ENCODE measurements at places on chromosomes 13 and 19.
A peak's percentile ranks its signal among the peaks of the same experiment; 100 is the strongest.

GRCh38 chr19:47794526-47794925 is 9.8 kb downstream of the TPRX1 start:
- DNase-seq = no peak

DNA sequence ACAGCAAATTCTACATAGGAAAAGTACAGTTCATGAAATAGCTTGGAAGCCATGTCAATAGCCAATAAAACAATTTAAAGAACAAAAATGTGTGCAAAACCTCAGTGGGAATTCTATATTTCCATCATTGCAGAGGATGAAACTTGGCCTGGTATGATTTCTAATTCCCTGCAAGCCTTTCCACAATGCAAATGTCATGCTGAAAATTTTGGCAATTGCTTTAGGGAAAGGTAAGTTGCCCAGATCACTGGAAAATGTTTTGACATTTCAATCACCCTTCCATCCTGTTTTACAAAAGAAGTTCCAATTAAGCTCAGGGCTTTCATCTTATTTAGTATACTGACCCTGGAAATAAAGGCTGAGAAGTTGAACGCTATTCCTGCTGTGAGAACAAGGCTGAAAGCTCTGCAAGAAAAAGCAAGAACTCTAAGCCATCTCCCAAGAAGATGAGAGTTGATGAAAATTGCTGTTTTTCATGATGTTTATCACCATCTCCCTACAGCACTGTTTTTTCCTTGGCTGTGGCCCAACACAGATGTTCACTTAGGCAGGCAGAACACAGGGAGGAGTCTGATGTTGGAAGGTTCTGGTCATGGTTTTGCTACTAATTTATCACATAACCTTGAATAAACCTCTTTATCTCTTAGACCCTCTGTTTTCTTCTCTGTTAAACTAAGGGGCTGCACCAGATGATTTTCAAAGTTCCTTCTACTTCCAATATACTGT is 263.7 kb downstream of the KCTD12 start:
- DNase-seq = no peak

GRCh38 chr19:38841180-38841766 is 8.5 kb downstream of the HNRNPL start:
- DNase-seq = no peak

DNA sequence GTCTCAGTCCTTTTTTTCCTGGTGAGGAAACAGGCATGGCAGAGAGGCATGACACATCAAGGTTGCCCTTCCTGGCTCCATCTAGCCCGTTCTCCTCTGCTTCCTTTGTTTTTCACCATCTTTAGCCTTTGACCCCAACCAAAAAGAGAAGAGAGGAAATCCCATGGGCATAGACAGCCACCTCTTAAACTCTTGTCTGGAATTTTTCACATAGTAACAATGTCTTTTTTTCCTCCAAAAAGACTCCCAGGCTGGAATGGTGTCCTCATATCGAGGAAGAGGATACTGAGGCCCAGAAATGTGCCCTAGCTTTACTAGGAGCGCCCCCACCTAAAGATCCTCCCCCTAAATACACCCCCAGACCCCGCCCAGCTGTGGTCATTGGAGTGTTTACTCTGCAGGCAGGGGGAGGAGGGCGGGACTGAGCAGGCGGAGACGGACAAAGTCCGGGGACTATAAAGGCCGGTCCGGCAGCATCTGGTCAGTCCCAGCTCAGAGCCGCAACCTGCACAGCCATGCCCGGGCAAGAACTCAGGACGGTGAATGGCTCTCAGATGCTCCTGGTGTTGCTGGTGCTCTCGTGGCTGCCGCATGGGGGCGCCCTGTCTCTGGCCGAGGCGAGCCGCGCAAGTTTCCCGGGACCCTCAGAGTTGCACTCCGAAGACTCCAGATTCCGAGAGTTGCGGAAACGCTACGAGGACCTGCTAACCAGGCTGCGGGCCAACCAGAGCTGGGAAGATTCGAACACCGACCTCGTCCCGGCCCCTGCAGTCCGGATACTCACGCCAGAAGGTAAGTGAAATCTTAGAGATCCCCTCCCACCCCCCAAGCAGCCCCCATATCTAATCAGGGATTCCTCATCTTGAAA is at the start of gene GDF15:
GDF15 (plus strand) TSS at position 484 of the 868 bp plus-strand sequence; CDS start at position 516, 32 bp downstream.
- DNase-seq = no peak

- DNase-seq = peak; percentile 66
Observed at GRCh38 chr19:54464044-54464629, 559 bp upstream of the LENG9 start.

DNA sequence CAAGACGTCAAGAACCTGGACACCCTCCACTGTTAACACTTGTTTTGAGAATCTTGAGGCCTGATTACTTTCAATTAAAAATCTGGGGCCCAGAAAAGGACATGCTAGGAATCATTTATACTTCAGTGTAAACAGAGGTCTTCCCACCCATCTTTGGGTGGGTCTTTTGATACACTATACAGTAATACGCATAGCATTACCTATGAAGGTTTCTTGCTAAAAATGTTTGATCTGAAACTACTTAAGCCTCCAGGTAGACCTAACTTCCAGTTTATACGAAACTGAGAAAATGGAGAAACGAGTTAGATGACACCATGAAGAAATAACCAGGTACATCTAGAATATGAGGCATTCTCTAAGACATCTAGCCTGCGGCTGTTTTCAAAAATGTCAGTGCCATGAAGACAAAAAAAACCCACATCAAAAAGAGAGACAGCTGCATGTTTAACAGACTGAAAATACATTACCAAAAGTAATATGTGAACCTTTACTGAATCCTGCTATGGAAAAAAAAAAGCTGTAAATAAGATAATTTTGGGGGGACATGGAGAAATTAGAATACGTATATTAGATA is 36.6 kb downstream of the TGDS start:
- DNase-seq = no peak

DNA sequence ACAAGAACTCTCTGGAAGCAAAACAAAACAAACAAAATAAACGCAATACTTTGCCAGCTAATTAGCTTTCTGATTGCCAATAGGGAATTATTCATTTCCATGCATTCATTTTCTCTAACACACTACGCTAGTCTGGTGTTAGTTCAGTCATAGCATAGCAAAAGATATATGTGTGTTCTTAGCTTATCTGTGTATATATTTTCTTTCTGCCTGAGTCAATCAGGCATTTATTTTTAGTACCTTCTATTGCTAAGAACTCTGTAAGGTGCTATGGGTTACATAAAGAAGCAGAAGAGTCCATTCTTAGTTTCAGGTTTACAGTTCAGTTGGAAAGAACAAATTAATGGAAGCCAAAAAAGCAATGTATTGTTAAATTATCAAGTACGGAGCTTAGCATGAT is 490.9 kb downstream of the KLF5 start:
- no peak for DNase-seq

- DNase-seq = no peak
Observed at GRCh38 chr19:18696023-18696422, 12.5 kb downstream of the CRTC1 start.

GRCh38 chr19:7480222-7480969 is 8.4 kb downstream of the PEX11G start:
- no peak for DNase-seq

DNA sequence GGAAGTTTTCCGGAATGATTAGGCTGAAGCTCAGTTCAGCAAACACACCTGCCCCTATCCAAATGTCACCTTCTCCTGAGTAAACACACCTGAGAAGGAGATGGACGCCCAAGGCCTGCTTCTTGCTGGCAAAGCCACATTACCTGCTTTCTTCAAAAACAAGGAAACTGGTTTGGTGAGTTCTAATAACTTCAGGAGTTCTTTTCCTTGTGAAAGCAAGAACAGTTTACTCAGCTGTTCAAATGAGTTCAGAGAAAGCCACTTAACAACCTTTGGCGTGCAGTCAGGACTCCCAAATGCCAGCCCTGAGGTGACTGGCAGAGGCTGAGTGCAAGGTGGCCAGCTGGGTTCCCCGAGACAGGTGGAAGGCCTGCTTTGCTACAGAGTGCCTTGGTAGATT is 160.5 kb downstream of the STK24 start:
- no peak for DNase-seq

- DNase-seq = no peak
Observed at GRCh38 chr13:59451236-59451635, 712.5 kb downstream of the DIAPH3 start.

- no peak for DNase-seq
Observed at GRCh38 chr13:20831933-20832332, 58.2 kb upstream of the EEF1AKMT1 start.

GRCh38 chr19:45542234-45542668 is 35.0 kb downstream of the VASP start:
- no peak for DNase-seq

GRCh38 chr19:2815191-2815614 is 4.5 kb upstream of the ZNF554 start:
- DNase-seq = no peak

- DNase-seq = no peak
Observed at GRCh38 chr13:73335210-73335609, 276.4 kb downstream of the KLF5 start.

DNA sequence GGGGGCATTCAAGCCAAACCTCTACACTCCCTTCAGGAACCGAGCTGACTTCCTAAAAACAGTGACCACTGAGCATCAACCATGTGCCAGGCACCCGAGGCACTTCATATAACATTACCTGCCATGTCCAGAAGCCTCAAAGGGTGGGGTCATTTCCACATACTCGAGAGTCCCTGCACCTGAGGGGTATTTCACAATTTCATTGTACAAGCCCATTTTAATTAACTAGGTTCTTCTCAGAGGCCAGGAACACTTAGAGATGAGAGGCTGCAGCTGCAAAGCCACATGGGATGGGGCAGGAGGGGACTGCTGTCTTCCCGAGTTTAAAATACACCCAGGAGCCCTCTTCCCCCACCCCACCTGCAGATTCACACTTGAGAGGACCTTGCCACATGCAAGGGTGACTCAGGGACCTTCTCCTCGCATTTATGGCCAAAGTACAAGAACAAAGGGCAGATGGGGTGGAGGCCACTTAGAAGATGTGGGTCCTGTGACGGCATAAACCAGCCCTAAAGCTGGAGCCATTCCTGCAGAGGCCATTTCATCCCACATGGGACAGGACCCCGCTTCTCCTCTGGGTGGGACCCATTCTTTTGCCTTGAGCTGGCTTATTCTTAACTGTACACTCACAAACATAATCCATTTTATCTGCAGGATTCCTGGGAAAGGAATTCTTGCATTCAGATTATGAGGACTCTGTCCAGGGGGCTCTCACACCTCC is 43.9 kb downstream of the RAB20 start:
- DNase-seq = no peak

DNA sequence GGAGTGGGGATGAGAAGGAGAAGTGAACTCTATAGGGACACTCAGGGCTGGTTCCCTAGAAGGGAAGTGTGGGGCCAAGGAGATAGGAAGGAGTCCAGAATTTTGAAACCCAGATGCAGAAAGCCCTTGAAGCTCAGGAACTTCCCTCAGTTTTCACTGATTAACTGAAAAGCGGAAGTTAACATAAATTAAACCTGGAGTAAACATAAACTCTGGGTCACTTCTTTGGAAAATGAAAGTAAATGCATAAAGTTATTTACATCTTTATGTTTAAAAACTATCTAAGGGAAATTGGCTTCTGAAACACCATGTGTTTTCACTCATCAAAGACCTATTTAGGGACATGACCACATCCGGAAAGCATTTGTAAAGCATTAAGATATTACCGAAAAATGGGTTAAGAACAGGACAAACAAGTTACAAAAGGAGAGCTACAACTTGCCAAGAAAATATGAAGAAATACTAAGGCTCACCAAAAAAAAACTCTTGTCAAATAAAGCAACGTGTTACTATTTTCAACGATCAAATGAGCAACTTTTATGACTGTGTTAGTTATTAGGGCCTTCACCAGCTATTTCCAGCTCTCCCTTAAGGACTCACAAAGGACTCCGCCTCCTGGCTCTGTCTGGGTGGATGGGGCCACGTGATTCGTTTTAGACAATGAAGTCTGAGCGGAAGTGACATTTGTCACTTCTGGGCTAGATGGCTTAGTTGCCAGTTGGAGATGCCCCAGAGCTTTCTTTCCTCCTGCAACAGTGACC is 439.1 kb upstream of the ZNF507 start:
- DNase-seq = no peak

DNA sequence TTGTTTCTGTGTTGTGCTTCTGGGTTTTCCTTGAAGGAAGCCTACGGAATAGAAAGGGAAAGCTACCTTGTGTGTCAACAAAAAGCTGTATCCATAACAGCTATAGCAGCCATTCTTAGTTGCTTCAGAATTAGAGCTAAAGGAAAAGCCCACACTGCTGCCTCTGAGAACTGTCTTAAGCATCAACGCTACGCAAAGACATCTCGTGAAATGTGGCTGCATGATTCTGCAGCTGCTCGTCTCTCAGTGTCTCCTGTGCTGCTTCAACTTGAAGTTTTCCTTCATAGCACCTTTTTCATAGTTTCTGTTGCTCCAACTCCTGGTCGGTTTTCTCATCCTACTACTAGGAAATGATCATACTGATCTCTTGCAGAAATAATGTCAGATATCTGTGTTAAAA is 140.9 kb upstream of the MAB21L1 start:
- no peak for DNase-seq

- no peak for DNase-seq
Observed at GRCh38 chr13:32259116-32259515, 56.0 kb downstream of the ZAR1L start.

GRCh38 chr13:75486146-75487062 is 4.4 kb upstream of the TBC1D4 start:
- no peak for DNase-seq

DNA sequence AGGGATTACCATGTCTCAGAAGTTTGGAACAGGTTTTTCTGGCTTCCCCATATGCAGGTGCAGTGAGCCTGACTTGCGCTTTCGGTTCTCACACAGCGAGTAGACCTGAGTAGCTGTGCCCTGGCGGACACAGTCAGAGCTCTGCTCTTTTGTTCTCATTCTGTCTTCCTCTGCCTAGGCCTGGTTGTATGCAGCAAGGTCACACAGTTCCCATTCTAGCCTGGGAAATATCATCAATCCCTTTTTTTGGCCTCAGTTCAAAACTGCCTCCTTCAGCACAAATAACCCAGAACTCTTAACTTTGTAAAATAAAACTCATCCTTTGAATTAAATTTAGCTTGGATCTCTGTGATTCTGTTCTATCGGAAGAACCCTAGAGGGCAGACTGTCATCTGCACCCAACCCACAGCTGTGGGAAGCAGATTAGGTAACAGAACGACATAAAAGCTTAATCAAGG is 10.2 kb downstream of the OXGR1 start:
- DNase-seq = no peak

DNA sequence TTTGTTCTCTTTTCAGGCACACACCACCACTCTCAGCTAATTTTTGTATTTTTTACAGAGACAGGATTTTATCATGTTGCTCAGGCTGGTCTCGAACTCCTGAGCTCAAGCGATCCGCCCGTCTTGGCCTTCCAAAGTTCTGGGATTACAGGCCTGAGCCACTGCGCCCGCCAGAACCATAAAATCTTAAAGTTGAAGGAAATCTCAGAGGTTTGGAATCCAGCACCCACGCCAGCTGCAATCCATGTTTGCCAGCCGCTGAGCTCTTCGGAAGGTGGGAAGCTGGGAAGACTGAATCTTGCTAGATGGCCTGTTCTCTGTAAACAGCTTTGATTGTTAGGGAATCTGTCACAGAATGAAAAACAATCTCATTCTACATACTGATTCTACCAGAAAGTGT is 38.5 kb downstream of the SPATA13 start:
- no peak for DNase-seq
